Skin of body (tissue), 3 donors: ENCODE measurements at places on chromosomes 4 and X. TPM values are rescaled to one million over a fixed set of nuclear protein-coding genes. Genes with fewer than 3 reads are reported as not detected.

SYN1 gene
- total RNA-seq: 0.30 TPM

ATOH1 gene
- 0.30 TPM for total RNA-seq

IL1RAPL2 gene
- 1.8 TPM for total RNA-seq

ZAR1 gene
- 0.20 TPM for total RNA-seq

POF1B gene
- total RNA-seq: 45.3 TPM

CACNA1F gene
- total RNA-seq: 0.10 TPM

SNCA gene
- total RNA-seq: 109 TPM

JADE3 gene
- 7.7 TPM for total RNA-seq

MOB1B gene
- 23.6 TPM for total RNA-seq

SPOCK3 gene
- 1.1 TPM for total RNA-seq

TMEM128 gene
- total RNA-seq: 20.3 TPM

FAM47A gene
- not detected for total RNA-seq

OTUD6A gene
- total RNA-seq: not detected

NEUROG2 gene
- total RNA-seq: not detected

SMIM31 gene
- not detected for total RNA-seq

NOX1 gene
- not detected for total RNA-seq

COL4A6 gene
- total RNA-seq: 7.3 TPM

ADRA2C gene
- total RNA-seq: 0.79 TPM

NAP1L5 gene
- 8.6 TPM for total RNA-seq

MSL3 gene
- 12.4 TPM for total RNA-seq

CABS1 gene
- total RNA-seq: not detected

PABPC1L2B gene
- total RNA-seq: not detected

ZNF711 gene
- 25.4 TPM for total RNA-seq

SPANXA1 gene
- total RNA-seq: not detected

SLC25A53 gene
- total RNA-seq: 12.7 TPM

HELQ gene
- 12.0 TPM for total RNA-seq

ODAPH gene
- total RNA-seq: not detected

PHOX2B gene
- not detected for total RNA-seq

CSN1S1 gene
- total RNA-seq: not detected

STOX2 gene
- 11.8 TPM for total RNA-seq

ZGRF1 gene
- total RNA-seq: 16.6 TPM

SRPK3 gene
- total RNA-seq: 6.7 TPM

DMP1 gene
- not detected for total RNA-seq
